HT1080 (cell line): ENCODE measurements at places on chromosomes 5 and 9.

GRCh38 chr9:129231022-129231739, 53.1 kb upstream of the IER5L start:
- no peak for DNase-seq

DNA sequence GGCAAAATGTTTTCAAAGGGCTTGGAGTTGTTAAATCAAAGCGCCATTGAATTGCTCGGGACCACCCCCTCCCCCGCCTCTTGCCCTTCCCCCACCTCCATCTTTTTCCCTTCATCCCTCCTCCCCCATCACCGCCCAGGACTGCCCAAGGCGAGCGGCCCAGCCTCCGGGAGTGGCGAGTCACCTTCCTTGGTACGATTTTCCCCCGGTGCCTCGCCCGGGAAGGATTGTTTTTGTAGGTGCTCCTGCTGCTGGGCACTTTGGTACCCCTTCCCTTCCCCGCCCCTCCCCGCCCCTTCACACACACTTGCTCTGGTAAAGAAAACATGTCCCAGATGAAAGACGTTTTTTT, 61.2 kb downstream of the TMEM174 start:
- DNase-seq, result no peak

GRCh38 chr9:90813046-90813445, 11.4 kb downstream of the SYK start:
- DNase-seq, result no peak

DNA sequence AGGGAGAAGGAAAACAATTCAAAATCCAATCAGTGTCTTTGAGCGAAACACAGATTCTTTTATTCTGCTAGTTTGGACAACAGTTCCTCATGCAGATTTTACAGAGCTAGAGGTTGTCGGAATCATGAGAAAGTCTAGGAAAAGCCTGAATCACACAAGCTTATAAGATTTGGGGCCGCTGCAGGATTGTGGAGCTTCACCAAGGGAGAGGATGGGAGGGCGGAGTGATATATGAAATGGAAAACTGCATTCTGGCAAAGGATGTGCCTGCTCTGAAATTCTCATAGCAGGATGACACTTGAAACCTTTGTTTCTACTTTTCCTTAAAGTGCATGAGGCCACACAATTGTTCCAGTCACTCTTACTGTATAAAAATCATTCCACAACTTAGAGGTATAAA, 134.3 kb downstream of the OR2K2 start:
- no peak for DNase-seq

GRCh38 chr5:10335711-10336470, 17.6 kb upstream of the MARCHF6 start:
- no peak for DNase-seq

DNA sequence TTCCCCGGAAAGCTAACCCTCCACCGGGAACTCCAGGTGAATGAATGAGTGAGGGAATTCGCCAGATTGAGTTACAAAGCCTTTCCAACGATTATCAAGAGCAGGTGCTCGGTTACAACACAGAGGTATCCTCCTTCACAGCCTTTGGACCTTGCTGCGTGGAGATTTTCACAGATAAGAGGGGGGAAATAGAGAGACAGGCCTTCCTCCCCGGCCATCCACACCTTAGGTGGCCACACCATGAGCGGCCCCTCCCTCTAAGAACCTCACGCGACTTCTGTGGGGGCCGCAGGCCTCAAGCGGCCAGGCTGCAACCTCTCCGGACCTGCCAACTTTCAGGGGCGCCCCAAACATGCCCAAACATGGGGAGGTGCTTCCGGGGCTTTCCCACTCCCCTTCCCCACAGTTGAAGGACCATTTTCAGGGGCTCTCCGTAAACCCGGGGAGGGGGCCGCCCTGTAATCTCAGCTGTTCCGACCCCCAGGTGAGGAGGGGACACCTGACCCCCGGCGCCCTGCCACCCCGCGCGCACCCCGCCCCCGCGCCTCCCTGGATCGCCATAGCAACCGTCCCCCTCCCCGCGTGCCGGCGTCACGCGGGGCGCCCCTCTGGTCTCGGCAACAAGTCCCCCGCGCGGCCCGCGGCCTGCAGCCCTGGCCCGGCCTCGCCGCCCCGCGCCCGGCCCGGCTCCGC, 603 bp downstream of the DENND1A start:
- DNase-seq, result no peak

- no peak for DNase-seq
These were observed 30.9 kb downstream of the TNFSF8 start for GRCh38 chr9:114899461-114899860.

GRCh38 chr5:145166110-145166509, 669.0 kb downstream of the PRELID2 start:
- DNase-seq, result no peak

GRCh38 chr5:124519396-124519795, 227.0 kb downstream of the ZNF608 start:
- DNase-seq, result peak; percentile 63

DNA sequence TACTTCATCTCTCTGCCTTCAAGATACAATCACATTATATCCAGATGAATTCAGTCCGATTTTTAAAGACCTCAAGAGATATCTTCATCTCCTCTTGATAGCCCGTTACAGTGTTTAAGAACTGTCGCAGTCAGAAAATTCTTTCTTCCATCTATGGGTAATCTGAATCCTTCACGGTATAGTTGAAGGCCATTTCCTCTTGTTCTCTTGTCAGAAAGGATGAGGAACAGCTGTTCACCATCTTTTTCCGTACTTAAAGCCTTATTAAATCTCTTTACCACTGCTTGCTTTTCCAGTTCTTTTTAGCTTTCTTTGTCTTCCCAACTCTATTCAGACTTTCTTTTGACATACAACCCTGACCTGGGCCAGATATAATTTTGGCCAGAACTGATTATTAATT, 121.8 kb downstream of the XRCC4 start:
- DNase-seq, result no peak
